ENCODE measurements at places on chromosomes 2 and 18.

DNA sequence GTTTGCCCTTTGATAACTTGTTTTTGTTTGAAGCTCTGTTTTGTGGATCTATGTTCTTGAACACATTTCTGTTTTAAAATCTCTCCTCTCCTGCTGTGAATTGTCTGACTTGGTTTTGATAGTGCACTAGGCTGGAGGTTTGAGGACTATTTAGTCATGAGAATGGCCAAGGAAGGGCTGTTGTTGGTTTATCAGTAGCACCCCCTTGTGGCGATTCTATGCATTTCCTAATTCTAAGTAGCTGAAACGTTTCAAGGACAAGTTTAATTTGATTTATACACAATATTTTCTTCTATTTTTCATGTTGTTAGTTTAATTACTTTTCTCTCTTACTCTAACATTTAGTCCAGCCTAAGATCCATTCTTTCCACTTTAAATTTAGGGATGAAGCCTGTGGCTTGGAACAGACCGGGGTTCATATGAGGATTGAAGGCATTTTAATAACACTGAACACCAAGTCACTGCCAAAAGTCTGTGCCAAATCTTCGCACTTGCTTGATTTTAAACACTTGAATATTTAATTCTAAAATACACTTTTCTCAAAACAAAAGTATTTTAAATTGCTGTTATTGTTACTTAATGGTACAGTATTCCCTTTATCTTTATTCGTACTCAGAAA, 166.0 kb downstream of the SOCS6 start:
- DNase-seq: peak; percentile 5

DNA sequence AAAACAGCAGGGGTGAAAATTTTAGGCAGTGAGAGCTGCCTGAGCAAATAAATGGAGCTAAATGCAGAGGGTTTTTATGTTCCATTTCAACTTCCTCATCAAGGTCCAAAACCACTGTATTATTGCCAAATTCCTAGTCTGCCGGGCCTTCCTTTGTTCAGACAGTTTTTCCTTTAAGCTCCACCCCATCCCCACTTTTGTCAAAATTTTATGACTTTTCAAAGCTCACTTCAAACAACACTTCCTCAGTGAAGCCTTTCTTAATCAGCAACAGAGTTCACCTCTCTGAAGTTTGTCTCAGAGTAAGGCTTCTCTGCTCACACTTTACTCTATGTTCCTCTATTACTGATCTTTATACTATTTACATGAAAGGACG, 81.3 kb downstream of the CERKL start:
- DNase-seq: no peak

- no peak for DNase-seq
Observed at GRCh38 chr2:178865146-178865936, 58.1 kb upstream of the TTN start.

DNA sequence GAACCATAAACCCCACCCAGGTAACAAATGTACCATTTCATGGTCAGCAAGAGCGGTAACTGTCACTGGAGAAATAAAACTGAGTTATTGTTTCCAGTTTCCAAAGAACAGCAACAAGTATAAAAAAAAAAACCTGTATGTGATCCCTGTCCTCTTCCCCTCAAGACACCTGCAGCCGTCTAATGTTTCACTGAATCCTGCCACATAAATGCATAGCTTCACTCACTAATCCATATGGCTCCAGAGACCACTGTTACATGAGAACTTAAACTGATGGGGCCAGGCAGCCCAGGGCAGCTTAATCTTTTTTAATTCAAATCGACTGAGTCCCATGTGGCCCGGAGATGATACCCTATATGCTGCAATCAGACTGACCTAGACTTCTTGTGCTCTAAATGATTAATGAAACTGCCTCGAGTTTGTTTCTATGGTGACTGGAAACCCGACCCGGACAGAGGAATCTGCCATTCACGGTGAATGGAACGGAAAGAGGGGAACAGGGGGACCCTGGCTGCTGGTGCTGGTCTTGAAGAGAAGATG, 60.9 kb upstream of the SIX2 start:
- DNase-seq: no peak

DNA sequence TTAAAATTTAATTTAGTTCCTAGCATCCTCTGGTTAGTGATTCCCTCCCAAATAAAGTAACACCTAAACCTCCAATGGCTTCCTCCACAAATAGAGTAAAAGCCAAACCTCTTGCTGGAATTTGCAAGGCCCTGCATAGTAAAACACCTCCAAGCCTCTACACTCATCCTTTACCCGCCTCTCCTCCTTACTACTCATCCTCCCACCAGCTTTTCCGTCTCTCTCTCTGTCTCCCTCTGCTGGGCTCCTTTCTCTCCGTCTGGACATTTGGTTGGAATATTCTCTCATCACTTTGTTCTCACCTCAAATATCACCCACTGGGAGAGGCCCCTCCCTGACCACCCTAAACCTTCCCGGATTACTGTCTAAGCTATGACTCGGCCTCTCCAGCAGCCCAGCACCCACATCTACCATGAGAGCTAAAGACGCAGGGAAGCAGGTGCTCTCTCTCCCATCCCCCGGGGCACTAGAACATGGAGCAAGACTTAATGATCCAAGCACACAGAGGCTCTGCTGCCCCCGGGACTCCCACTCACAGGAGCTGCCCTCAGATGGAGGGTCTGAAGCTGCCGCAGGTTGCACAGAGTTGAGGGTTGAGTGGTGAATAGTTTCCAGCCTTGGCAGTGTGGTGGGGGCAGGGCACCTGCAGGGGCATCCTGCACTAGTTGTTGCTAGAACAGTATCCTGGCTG, 167.2 kb downstream of the FBXO15 start:
- no peak for DNase-seq

GRCh38 chr18:21486905-21487437, 113.5 kb downstream of the ESCO1 start:
- DNase-seq: no peak

DNA sequence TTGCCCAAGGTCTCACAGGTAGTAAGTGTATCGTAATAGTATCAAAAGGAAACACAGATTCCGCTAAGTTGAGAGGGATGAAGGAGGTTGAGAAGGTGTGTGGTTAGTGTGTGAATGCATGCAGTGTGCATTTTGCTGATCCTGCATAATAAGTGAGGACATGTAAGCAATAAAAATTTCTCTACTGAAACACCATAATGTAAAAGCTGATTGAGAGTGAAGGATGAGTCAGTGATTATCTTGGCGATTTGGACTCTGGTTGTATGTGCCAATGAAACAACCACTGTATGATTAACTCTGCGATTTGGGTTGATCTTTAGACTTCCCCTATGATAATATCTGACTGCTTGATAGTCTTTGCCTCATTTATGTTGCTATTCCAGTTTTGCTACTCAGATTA, 16.7 kb upstream of the ADGRF3 start:
- DNase-seq: no peak

GRCh38 chr2:216426938-216427337, 14.7 kb downstream of the SMARCAL1 start:
- DNase-seq: no peak

DNA sequence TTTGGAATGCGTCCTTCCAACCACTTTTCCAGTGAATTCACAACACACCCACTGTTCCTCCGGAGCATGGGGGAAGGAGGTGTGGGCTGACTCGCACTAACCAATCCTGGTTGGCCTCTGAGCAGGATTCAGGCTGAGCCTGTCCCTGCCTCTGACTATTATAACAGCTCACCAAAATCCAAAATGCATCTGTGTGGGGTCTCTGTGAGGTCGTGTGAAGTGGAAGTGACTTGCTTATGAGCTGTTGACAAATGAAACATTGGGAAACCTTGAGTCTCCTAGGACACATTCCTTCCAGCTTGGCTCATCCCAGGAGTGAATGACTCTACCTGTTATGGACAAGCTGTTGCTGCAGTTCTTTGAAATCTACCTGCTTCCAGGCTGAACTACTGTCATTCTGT, 1.5 kb downstream of the CIDEA start:
- no peak for DNase-seq

- DNase-seq: no peak
Observed at GRCh38 chr2:152500772-152501171, 165.8 kb downstream of the FMNL2 start.

GRCh38 chr2:230417436-230417835, 1.4 kb downstream of the SP100 start:
- DNase-seq: no peak

DNA sequence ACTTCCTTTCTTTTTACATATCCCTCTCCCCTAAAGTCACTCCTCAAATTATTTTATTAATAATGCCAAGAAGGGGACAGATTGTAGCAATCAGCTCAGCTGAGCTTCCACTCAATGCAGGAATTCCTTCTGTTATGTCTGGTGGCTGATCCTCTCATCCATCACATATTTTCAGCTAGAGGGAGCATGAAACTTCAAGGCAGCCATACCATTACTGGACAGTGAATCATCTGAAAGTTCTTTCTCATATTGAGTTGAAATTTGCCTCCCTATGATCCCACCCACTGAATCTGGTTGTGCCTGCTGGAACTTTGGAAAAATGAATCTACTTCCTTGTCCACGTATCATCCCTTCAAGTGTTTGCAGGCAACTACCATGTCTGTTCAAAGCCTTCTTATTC, 11.2 kb downstream of the ZNF385B start:
- DNase-seq: no peak

DNA sequence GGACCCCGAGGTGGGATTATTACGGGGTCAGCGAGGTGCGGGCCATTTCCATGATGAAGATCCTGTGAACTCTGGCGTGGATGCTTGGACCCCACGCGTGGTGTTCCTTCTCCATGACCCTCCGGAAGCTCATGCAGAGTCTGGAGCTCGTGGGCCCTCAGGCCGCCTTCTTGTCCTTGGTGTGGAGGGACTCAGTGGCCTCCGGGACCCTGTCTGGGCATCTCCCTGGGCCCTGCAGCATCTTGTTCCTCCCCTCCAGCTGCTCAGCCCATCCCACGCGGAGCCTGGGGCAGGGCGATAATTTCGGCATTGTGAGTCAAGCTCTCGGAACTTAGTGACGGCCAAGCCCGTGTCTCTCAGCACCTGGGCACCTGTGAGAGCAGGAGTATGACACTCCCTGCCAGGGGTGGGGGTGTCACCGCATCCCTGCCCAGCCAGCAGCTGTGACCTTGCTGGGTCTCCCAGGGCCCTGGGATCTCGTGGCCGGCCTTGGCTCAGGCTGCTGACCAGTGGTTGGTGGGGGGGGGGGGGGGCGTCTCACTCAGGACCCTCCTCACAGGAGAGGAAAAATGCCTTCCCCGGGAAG, 24.6 kb downstream of the RTP5 start:
- no peak for DNase-seq

GRCh38 chr18:32156855-32157254, 33.0 kb upstream of the MEP1B start:
- no peak for DNase-seq

DNA sequence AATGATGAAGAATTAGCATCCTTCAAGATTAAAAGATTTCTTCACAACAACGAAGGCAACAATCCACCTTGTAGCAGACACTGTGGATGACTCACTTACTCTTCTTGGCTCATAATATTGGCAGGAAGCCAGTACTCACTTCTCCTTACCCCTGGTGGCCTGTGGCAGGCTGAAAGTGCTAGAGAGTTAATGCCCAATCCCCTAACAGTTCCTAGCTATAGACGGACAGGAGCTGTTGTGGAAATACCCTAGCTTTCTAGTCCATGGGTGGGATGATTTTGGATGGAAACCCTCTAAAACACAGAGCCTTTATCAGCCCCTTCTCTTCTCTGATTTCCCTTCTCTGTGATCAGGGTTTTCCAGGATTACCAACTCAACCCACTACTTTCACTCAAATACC, 128.6 kb upstream of the NYAP2 start:
- DNase-seq: no peak

DNA sequence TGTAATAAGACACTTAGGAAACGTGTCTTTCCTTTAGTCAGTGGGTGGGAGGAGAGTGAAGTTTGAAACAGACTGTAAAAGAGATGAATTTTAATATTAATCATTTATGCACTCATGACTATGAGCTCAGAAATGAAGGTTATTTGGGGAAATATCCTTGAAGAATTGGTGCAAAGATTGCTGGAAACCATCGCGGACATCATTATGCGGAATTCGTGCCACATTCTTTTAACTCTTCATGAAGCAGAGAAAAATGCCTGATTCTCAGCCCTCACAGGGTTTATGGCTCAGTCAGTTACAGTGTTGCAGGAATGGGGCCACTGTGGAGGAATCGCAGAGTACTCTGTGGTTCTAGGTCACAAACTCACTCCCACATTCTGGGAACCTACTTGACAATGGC, 109.7 kb downstream of the RGPD3 start:
- DNase-seq: no peak

DNA sequence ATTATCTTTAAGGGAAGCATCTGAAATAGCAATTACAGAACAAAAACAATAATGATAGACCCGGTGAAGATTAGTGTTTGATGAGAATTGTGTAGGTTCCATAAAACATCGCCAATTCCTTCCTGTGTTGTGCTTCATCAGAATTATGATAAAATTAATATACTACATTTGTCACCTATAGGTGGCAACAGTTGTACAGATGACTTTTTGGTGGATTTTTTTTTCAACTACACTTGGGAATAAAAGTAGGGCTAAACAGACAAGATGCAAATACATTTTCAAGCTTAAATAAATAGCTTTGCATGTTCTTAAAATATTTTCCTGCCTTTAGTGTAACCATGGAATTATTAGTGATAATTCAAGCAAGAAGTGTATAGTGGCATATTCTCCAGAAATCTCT, 7.0 kb upstream of the LYPD1 start:
- no peak for DNase-seq

DNA sequence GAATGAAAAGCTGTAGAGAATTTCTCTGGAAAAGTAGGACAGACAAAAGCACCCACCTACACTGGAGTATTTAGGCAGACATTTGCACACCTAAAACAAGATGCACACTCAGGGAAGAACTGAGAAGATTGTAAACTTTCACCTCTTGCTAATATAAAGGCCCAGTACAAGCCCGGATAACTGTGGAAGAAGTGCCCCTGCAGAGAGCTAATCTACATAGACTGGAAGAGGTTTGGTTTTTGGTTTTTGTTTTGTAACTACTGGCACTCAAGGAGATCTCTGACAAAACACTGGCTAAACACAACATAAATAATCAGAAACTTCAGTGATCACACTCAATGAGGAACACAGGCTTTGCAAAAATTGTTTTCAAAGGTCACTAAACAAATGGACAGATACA, 782.2 kb upstream of the SLC8A1 start:
- no peak for DNase-seq

DNA sequence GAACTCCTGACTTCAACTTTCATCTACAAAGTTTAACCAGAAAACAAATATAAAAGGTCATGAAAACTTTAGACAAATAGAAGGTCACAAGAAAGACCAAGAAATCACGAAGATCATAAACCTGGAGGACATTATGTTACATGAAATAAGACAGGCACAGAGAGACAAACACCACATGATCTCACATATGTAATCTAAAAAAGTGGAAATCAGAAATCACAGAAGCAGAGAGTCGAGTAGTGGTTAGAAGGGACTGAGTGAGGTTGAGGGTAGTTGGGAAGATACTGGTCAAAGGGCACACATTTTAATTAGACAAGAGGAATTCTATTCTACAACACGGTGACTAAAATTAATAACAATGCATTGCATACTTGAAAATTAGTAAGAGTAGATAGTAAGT, 1.4 kb downstream of the GCFC2 start:
- no peak for DNase-seq
